ENCODE measurements at places on chromosomes 16 and 17.

- DNase-seq = peak; percentile 53
Measured at GRCh38 chr17:81735264-81736102, 23.4 kb downstream of the SLC25A10 start.

- DNase-seq = peak; percentile 30
Measured at GRCh38 chr16:19701091-19701490, 16.9 kb downstream of the KNOP1 start.

GRCh38 chr17:36937959-36938565, 787 bp downstream of the LHX1 start:
- DNase-seq = peak; percentile 16

- peak; percentile 94 for DNase-seq
Measured at GRCh38 chr17:35432176-35433074, at the start of gene SLFN12. Gene SLFN12 (minus strand): TSS chr17:35432500. CDS start chr17:35423028, 9,472 bp downstream.

DNA sequence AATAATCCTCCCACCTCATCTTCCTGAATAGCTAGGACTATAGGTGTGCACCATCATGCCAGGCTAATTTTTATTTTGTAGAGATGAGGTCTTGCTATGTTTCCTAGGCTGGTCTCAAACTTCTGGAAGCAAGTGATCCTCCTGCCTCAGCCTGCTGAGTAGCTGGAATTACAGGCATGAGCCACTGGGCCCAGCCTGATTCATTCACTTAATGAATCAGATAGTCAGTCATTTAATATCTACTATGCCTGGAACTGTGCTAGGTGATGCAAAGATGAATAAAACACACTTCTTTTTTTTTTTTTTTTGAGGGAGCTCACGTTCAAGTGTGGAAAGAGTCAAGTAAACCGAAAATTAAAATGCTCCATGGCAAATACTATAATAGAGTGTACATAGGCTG, 39.4 kb downstream of the EFCAB13 start:
- peak; percentile 2 for DNase-seq

DNA sequence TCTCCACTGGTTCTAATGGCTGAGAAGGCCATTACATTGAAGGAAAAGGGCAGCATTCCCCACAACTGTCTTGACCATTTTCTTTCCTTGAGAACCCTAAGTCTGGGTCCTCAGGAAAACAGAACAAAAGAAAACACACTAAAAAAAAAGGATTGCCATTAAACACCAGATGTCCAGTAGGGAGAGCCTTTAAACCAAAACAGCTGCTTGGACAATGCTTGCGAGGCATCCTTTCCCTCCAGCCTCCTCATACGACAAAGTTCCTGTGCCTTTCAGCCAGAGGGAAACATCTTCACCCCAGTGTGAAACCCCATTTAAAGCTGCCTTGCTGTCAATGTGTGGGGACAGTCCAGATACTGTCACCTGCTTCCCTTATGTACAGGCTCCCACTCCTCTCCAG, 74.3 kb downstream of the MMD start:
- no peak for DNase-seq

- no peak for DNase-seq
Measured at GRCh38 chr16:66238696-66239095, 127.8 kb upstream of the CDH5 start.

GRCh38 chr17:73423806-73424205, 112.0 kb upstream of the CDC42EP4 start:
- DNase-seq = no peak

DNA sequence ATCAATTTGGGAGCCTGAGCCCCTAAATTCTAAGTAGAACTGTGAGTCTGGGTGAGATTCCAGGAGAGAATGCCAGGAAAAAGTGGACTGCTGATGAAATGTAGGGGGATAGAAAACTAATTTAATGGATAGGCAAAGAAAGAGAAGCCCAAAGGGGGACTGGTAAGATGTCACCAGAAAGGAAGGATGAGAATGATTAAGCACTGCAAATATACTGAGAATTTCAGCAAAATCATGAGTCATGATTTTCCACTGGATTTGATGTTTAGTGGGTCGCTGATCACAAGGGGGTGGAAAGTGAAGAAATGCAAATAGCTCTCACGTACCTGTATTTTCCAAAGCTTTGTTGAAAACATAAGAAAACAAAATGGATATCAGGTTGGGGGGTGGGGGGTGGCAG, 201.8 kb downstream of the SLC39A11 start:
- peak; percentile 55 for DNase-seq

GRCh38 chr16:86089991-86090390, 191.0 kb downstream of the IRF8 start:
- no peak for DNase-seq

DNA sequence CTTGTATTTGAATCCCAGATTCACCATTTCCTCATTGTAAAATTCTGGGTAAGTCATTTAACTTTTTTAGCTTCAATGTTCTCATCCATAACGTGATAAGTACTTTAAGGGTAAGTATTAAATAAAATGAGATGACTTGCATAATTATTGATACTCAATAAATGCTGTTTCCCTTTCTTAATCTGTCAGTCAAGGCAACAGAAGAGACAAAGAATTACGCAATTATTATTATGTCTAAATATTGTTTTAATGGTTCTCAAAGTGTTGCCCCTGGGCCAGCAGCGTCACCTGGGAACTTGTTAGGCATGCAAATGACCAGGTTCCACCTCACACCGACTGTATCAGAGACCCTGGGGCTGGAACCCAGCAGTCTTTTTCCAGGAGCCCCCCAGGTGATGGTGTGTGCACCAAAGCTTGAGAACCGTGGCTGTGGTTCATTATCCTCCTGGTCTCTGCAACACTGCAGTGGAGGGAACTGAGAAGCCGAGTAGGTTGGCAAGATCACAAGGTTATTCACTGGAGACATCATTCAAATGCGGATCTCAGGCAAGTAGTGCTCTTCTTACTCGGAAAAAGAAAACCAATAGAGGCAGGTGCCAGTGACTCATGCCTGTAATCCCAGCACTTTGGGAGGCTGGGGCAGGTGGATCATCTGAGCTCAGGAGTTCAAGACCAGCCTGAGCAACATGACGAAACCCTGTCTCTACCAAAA, 43.5 kb downstream of the LYRM9 start:
- DNase-seq = no peak

DNA sequence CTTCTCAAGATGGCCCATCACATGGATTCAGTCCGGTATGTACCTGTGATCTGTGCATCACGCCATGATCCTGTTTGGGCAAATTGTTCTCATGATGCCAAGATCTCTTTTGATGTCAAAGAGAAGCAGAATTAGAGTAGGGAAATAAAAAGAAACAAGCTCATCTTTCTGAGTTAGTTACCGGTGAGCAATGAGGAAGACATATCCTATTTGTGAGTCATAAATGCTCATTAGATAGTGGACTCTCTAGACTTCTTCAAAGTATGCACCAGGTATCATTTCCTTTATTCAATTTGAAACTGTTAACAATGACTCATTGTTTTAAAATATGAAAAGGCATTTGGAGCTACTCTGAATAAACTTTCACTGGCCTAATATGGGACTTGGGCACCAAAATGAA, 8.0 kb upstream of the KRTAP4-12 start:
- peak; percentile 19 for DNase-seq

DNA sequence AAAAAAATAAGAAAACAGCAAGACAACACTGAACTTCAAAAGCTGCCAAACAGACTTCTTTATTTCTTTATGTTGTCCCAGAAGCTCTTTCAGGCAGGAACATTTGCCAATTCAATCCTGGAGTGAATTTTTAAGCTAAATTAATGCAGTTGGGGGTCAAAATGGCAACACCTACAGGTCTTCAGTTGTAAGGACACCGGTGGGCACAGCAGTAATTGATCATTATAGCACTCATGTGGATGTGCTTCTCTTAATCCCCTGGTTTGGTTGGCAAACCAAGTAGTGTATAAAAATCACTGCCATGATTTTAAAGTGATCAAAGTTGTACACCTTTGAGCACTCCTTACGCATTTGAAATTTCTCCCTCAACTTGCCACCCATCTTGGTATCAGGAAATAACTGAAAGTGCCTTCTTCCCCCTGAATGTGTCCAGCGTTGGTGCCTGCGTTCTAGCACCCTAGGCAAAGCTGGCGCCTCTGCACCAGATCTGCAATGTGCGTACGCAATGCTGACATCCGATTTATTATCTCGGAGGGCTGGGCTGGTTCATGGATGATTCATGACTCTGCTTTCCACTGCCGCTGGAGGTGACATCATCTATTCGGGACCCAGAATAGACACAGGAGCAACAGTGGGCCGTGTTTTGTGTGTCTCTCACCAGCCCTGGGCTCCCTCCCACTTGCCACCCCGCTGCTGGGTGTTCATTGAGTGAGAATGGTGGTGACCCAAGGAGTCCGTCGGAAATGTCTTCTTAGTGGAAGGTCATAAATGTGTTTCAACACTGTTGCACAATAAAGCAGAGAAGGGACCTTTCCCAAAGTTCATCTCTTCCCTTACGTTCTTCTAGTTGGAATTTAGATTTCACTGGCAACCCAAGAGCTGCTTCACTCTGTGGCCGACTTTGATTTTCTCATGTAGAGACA, 203.4 kb downstream of the CCDC182 start:
- no peak for DNase-seq

GRCh38 chr17:8421571-8421970, 14.1 kb upstream of the NDEL1 start:
- DNase-seq = peak; percentile 62

DNA sequence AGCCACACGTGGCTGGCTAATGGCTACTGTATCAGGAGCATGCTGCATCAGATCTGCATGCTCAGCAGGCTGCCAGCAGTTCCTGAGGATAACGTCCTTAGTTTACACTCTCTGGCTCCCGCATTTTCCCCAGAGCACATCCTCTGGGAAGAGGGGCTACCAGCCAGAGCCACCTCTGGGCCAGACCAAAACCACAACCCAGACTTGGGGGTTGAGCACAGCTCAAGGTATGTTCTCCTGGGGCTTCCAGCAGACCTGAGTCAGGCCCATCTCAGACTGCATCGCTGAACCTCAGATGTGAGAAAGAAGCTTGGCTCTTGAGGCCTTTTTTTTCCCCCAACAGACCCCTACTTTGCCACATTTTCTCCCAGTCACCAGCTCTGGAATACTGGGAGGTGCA, 23.7 kb upstream of the WSCD1 start:
- no peak for DNase-seq

- no peak for DNase-seq
Measured at GRCh38 chr16:88515371-88515770, 54.8 kb upstream of the ZC3H18 start.

DNA sequence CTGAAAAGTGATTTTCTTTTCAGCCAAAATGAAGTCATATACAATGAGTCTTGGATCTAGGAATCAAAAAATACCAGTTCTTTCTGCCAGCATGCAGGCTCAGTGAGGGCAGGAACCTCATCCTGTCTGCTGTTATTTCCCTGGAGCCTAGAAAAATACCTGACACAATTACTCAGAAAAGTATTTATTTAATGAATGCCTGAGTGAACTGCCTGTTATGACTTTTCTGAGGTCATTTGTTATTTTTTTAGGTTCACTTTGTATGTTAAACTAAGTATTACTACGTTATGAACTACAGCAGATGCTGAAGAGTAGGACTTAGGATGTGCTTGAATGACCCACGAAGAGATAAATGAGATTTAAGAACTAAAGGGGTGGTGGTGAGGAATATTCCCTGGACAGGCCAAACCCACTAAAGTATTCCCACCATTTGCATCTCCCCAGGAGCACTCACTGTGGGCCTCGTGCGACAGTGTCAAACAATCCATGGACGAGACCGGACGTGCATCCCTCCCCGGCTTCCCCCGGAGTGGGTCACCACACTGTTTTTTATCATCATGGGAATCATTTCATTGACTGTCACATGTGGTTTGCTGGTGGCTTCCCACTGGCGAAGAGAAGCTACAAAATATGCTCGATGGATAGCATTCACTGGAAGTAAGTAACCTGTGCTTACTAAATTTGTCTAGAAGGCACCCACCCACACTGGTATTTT, 17.1 kb upstream of the VWA3A start:
- DNase-seq = peak; percentile 47

- DNase-seq = peak; percentile 78
Measured at GRCh38 chr16:56558024-56558747, 6.7 kb upstream of the MT4 start.

DNA sequence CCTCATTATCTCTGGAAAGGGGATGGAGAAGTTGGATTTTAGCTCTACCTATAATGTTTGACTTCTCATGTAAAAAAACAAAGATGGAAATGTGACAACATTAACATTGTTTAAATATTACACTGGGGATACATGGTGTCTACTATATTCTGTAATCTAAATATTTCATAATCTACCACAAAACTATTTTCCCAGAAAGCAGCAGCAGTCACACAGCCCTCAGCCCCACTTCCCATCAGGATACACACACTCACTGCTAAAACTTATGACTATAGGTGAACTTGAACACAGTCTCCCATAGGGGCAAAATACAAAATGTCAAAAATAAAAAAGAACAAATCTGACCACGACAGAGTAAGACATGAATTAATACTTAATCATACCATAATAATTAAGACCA, 95.7 kb downstream of the KANSL1 start:
- DNase-seq = peak; percentile 18

DNA sequence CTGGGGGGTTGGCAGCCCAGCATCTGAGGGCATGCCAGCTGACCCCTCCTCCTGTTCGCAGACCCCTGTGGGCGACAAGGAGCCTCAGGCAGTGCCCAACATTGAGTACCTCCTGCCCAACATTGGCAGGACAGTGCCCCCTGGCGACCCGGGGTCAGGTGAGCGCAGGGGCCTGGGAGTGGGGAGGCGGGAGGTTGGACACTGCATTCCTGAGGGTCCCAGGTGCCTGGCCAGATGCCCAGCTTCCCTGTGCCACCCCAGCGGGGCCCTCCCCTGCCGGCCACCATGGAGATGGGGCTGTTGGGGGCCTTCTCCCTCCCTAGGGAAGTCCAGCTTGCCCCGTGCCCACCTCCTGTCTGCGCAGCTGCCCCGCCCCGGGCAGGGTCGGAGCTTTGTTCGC, 70.1 kb downstream of the ARHGAP23 start:
- DNase-seq = no peak

DNA sequence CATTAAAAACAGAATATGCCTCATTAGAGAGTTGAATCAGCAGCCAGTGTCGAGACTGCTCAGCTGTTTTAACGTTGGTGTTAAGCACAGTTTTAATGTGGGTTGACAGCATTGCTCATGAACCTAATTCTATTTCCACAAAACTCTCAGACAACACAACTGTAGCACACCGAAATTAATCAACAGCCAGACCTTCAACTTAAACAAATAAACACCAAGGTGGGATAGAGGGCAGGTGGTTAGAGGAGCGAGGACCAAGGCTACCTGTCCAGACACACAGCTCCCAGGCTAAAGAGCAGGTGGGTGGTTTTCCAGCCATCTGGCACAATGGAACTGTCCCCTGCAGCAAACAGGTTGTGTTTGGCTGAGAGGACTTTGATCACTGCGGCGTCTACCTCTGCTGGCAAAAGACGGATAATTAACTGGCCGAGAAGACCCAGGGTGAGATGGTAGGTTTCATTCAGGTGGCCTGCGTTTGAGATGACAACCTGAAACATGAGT, 69.6 kb upstream of the ATP2A3 start:
- DNase-seq = no peak
